ENCODE measurements at places on chromosomes 3 and 15. TPM values are rescaled to one million over a fixed set of nuclear protein-coding genes. Genes with fewer than 3 reads are reported as not detected.

- no peaks in the 10 kb centered on the region for H3K27me3 ChIP-seq
- H3K4me1 ChIP-seq: peaks cover 26% of the 10 kb centered on the region
- no peak overlapping the region for H3K27ac ChIP-seq
- H3K4me3 ChIP-seq: no peak overlapping the region
Observed at GRCh38 chr15:52254391-52254790, 41.2 kb downstream of the MYO5C start.

The MYZAP gene
- total RNA-seq: 1.4 TPM

GRCh38 chr15:51374131-51374530 is 32.7 kb downstream of the GLDN start:
- no peak overlapping the region for H3K27ac ChIP-seq
- no peaks in the 10 kb centered on the region for H3K27me3 ChIP-seq
- H3K4me1 ChIP-seq: no peaks in the 10 kb centered on the region
- no peak for DNase-seq
- no peaks in the 10 kb centered on the region for H3K36me3 ChIP-seq

- no peaks in the 10 kb centered on the region for H3K27me3 ChIP-seq
- no peak overlapping the region for H3K4me3 ChIP-seq
- DNase-seq: no peak
- peak overlapping the region; percentile 56 for H3K27ac ChIP-seq
- no peaks in the 10 kb centered on the region for H3K4me1 ChIP-seq
Observed at GRCh38 chr15:63554337-63554927, 42.8 kb upstream of the FBXL22 start.

DNA sequence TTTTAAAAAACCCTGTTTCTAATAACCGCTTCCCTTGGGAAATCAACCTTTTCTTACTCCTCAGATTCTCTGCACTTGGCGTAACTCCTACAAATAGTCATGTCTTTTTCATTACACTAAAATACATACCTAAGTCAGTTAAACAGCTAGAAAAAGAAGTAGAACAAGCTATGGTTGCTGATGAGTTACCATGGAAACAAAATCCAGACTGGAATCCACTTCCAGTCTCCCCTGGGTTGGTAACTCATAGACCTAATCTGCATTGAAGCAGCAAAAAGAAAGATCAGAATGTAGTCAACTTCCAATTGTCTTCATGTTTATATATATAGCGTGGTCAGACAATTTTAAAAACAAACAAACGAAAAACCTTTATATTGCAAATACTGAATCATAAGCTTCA is 260.8 kb upstream of the LRRN1 start:
- H3K4me3 ChIP-seq: no peak overlapping the region
- H3K36me3 ChIP-seq: no peaks in the 10 kb centered on the region
- no peaks in the 10 kb centered on the region for H3K4me1 ChIP-seq
- H3K27ac ChIP-seq: no peak overlapping the region
- DNase-seq: no peak

DNA sequence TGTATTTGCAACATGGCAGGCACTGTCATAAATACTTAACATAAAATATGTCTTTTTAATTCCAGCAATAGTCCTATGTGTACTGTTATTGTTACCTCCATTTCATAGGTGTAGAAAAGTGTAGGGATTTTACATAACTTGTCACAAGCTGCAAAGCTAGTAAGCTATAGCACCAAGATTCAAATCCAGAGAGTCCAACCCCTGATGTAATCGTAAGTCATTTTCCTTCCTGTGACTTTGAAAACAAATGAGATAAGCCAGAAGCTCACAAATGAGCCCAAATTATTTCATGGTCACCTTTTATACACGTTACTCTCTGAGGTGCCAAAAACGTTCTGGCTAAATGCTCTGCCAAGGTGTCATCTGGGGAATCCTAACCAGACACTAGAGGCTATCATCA is 23.8 kb downstream of the TNIK start:
- H3K27me3 ChIP-seq: no peaks in the 10 kb centered on the region
- DNase-seq: no peak
- no peak overlapping the region for H3K27ac ChIP-seq
- no peak overlapping the region for H3K4me3 ChIP-seq
- no peaks in the 10 kb centered on the region for H3K4me1 ChIP-seq
- no peaks in the 10 kb centered on the region for H3K36me3 ChIP-seq

DNA sequence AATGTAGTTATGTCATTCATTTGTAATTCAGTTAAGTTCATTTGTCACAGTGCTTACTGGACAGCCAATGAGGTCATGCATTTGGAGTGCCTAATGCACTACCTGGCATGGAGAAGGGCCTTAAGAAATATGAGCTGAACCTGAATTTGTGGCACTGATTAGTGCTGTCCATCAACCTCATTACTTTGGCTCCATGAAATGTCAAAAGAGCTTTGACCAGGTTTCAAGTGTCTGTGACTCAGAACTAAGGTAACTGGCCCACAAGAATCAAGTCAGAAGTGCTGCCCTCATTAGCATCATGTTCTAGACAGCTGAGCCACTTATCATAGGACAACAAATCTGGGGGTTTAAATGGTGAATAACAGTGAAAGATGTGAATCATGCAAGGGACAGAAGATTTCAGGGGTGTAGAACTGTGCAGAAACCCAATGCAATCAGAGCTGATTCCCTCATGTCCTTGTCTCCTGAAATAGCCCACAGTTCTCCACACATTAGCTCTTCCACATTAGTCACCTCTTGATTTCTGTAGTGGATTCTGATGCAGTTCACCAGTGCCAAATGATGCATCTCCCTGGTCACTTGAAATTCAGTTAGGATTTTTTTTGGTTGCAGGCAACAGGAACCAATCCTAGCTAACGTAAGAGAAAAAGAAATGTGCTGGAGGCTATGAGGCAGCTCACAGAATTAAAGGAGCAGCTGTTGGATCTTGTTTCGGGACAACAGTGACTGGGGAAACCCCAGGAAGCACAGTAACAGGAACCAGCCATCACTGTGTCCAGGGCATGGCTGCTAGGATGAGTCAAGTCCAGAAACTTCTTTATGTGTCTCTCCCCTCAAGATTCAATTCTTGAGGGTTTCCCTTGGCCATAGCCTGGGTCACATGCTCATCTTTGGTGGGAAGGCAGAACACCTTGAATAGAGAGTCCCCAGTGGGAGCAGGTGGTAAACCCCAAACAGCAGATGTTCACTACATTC is 38.7 kb downstream of the CHST2 start:
- no peak for DNase-seq
- H3K4me1 ChIP-seq: no peaks in the 10 kb centered on the region
- H3K27me3 ChIP-seq: no peaks in the 10 kb centered on the region
- no peaks in the 10 kb centered on the region for H3K36me3 ChIP-seq
- H3K4me3 ChIP-seq: no peak overlapping the region

GRCh38 chr3:31476209-31476608 is 56.5 kb upstream of the STT3B start:
- no peak overlapping the region for H3K27ac ChIP-seq
- H3K4me1 ChIP-seq: no peaks in the 10 kb centered on the region
- no peak overlapping the region for H3K4me3 ChIP-seq
- H3K27me3 ChIP-seq: no peaks in the 10 kb centered on the region
- H3K36me3 ChIP-seq: no peaks in the 10 kb centered on the region

- no peaks in the 10 kb centered on the region for H3K4me1 ChIP-seq
- H3K4me3 ChIP-seq: no peak overlapping the region
- no peak overlapping the region for H3K27ac ChIP-seq
- DNase-seq: no peak
Observed at GRCh38 chr3:5238545-5238944, 51.0 kb downstream of the EDEM1 start.

- DNase-seq: no peak
- H3K4me3 ChIP-seq: no peak overlapping the region
- H3K27me3 ChIP-seq: no peaks in the 10 kb centered on the region
- no peak overlapping the region for H3K27ac ChIP-seq
- H3K4me1 ChIP-seq: no peaks in the 10 kb centered on the region
Observed at GRCh38 chr3:25461946-25462345, 33.9 kb downstream of the RARB start.

GRCh38 chr15:101570241-101570640 is 80.7 kb upstream of the PCSK6 start:
- no peaks in the 10 kb centered on the region for H3K27me3 ChIP-seq
- no peaks in the 10 kb centered on the region for H3K4me1 ChIP-seq
- H3K36me3 ChIP-seq: no peaks in the 10 kb centered on the region
- no peak overlapping the region for H3K4me3 ChIP-seq
- no peak overlapping the region for H3K27ac ChIP-seq
- DNase-seq: no peak

- H3K27ac ChIP-seq: peak overlapping the region; percentile 46
- H3K27me3 ChIP-seq: no peaks in the 10 kb centered on the region
- no peaks in the 10 kb centered on the region for H3K36me3 ChIP-seq
- DNase-seq: no peak
Observed at GRCh38 chr15:74893627-74894026, 3.8 kb downstream of the MPI start.

The INTS14 gene
- total RNA-seq: 39.0 TPM

DNA sequence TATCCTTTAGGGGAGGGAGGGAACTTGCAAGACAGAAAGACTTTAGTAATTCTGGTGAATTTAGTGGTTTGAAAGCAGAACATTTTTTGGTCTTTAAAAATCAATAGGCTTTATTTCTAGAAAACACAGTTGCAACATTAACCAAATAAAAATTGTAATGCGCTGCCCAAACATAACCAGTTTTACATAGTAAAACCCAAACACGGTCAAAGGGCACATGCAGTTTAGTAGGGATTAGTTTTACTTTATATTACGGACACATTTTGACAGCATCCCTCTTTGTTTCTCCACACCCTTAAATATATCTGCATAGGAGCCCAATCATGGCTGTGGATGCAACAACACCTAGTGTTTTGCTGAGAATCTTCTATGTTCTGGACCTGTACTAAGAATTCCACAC is 156.7 kb downstream of the NR2F2 start:
- H3K27ac ChIP-seq: no peak overlapping the region
- DNase-seq: no peak
- H3K4me3 ChIP-seq: no peak overlapping the region
- H3K36me3 ChIP-seq: no peaks in the 10 kb centered on the region

DNA sequence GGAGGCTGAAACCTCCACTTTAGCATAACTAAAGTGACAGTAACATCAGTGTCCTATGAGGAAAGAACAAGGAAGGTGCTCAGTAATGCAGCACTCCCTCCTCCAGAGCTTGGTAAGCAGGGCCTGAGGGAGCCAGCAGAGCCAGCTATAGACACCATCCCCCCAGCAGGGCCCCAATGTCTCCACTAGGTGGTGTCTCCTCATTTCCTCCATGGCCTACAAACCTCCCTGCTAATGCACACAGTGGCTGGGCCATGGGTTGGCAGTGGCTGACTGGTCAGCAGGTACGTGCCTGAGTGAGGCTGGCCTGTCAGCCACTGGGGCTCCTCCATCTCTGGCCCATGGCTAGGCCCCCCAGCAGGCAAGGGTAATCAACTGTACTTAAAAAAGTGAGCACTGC is 13.6 kb downstream of the MRPS25 start:
- peak; percentile 41 for DNase-seq
- peaks cover 2% of the 10 kb centered on the region for H3K36me3 ChIP-seq
- no peak overlapping the region for H3K4me3 ChIP-seq
- peaks cover 64% of the 10 kb centered on the region for H3K4me1 ChIP-seq
- H3K27me3 ChIP-seq: no peaks in the 10 kb centered on the region

DNA sequence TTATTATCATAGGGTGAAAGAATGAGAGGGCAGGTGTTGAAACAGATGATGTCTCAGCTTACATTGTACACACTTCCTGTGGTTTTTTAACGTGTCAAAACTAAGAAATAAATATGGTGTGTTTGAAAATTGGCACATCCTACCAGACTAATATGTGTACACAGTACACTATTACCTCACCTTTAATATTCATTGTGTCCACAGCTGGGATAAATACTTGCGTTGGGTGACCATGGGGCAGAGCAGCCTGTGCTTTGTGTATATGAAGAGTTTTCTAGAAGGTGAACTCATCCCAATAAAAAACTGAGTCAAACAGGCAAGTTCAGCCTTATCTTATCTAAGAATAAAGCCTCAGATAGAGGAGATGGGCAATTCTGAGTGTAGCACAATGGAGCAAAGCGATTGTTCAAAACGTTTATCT is 17.3 kb downstream of the SUCNR1 start:
- no peak overlapping the region for H3K4me3 ChIP-seq
- no peak for DNase-seq
- H3K27ac ChIP-seq: no peak overlapping the region
- no peaks in the 10 kb centered on the region for H3K36me3 ChIP-seq
- no peaks in the 10 kb centered on the region for H3K4me1 ChIP-seq
- no peaks in the 10 kb centered on the region for H3K27me3 ChIP-seq

- no peaks in the 10 kb centered on the region for H3K36me3 ChIP-seq
- no peak for DNase-seq
- H3K4me3 ChIP-seq: no peak overlapping the region
- peaks cover 14% of the 10 kb centered on the region for H3K27me3 ChIP-seq
- no peaks in the 10 kb centered on the region for H3K4me1 ChIP-seq
- no peak overlapping the region for H3K27ac ChIP-seq
Observed at GRCh38 chr3:185959609-185960521, 22.1 kb upstream of the TRA2B start.

The LSMEM2 gene
- not detected for total RNA-seq

The RARB gene
- not detected for total RNA-seq

- H3K4me1 ChIP-seq: peaks cover 4% of the 10 kb centered on the region
- peak overlapping the region; percentile 12 for H3K27ac ChIP-seq
- H3K27me3 ChIP-seq: no peaks in the 10 kb centered on the region
Observed at GRCh38 chr3:142356818-142357217, 91.0 kb downstream of the XRN1 start.

- no peaks in the 10 kb centered on the region for H3K4me1 ChIP-seq
- no peak overlapping the region for H3K4me3 ChIP-seq
- no peaks in the 10 kb centered on the region for H3K27me3 ChIP-seq
- no peaks in the 10 kb centered on the region for H3K36me3 ChIP-seq
- DNase-seq: no peak
Observed at GRCh38 chr3:150421256-150421655, 13.2 kb downstream of the TSC22D2 start.

- H3K27ac ChIP-seq: no peak overlapping the region
- no peak overlapping the region for H3K4me3 ChIP-seq
- H3K4me1 ChIP-seq: no peaks in the 10 kb centered on the region
- DNase-seq: no peak
Observed at GRCh38 chr3:142098964-142099363, 50.4 kb downstream of the TFDP2 start.

- no peak for DNase-seq
- H3K27ac ChIP-seq: no peak overlapping the region
- no peaks in the 10 kb centered on the region for H3K36me3 ChIP-seq
- no peaks in the 10 kb centered on the region for H3K4me1 ChIP-seq
- no peaks in the 10 kb centered on the region for H3K27me3 ChIP-seq
Observed at GRCh38 chr15:60660290-60661051, 181.5 kb upstream of the ICE2 start.

The ZNF774 gene
- 1.4 TPM for total RNA-seq

The PARP3 gene
- 17.3 TPM for total RNA-seq

The SHQ1 gene
- total RNA-seq: 32.0 TPM

- H3K36me3 ChIP-seq: no peaks in the 10 kb centered on the region
- H3K27ac ChIP-seq: no peak overlapping the region
- DNase-seq: no peak
- H3K4me3 ChIP-seq: no peak overlapping the region
- no peaks in the 10 kb centered on the region for H3K4me1 ChIP-seq
Observed at GRCh38 chr3:126516152-126516935, 1.2 kb downstream of the UROC1 start.

DNA sequence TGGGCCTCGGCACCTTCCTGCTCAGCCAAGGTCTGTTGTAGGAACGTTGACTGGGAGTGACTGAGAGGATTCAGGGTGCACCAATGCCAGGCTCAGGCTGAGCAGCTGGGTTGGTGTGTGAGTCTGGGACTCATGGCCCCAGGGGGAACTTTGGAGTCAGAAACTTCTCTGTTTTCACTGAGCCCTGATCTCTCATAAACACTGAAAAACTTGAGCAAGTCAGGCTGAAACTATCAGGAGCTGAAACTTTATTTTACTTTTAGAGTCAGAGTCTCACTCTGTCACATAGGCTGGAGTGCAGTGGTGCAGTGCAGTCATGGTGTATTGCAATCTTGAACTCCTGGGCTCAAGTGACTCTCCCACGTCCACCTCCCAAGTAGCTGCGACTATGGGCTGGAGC is 3.0 kb downstream of the TRAK1 start:
- no peaks in the 10 kb centered on the region for H3K27me3 ChIP-seq
- DNase-seq: peak; percentile 23
- no peak overlapping the region for H3K4me3 ChIP-seq
- H3K4me1 ChIP-seq: peaks cover 28% of the 10 kb centered on the region

The P2RY1 gene
- total RNA-seq: 0.17 TPM

Data from B cell (primary cell).